ENCODE measurements at places on chromosomes 16 and 17.
A peak's percentile ranks its signal among the peaks of the same experiment; 100 is the strongest.

- DNase-seq, result no peak
These were observed 55.6 kb upstream of the CIBAR2 start for GRCh38 chr16:85167589-85168537.

DNA sequence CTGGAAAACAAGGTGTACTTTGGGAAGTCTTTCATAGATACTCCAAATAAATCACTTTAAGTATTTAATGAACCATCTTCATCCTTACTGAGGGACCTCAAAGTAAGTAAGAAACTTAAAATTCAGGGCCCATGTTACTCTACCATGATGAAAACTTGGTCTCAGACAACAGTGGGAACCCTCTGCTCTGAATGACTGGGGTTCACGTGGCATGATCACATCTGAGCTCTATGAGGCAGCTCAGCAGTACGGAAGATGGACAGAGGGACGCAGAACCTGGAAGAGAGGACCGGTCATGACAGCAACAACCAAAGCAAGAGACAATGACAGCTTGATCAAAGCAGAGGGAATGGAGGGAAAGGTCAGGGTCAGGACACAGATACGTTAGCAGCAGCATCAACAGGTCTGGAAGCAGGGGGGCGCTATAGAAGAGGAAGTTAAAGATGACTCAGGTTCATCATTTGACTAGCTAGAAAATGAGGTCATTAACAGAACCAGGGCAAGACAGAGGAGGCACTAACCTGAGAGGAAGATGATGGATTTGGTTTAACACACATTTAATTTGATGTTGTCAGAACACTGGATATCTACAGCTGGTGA lies 9.5 kb downstream of the XPO6 start:
- no peak for DNase-seq

- no peak for DNase-seq
These were observed 361 bp downstream of the UQCRC2 start for GRCh38 chr16:21953541-21953902.

DNA sequence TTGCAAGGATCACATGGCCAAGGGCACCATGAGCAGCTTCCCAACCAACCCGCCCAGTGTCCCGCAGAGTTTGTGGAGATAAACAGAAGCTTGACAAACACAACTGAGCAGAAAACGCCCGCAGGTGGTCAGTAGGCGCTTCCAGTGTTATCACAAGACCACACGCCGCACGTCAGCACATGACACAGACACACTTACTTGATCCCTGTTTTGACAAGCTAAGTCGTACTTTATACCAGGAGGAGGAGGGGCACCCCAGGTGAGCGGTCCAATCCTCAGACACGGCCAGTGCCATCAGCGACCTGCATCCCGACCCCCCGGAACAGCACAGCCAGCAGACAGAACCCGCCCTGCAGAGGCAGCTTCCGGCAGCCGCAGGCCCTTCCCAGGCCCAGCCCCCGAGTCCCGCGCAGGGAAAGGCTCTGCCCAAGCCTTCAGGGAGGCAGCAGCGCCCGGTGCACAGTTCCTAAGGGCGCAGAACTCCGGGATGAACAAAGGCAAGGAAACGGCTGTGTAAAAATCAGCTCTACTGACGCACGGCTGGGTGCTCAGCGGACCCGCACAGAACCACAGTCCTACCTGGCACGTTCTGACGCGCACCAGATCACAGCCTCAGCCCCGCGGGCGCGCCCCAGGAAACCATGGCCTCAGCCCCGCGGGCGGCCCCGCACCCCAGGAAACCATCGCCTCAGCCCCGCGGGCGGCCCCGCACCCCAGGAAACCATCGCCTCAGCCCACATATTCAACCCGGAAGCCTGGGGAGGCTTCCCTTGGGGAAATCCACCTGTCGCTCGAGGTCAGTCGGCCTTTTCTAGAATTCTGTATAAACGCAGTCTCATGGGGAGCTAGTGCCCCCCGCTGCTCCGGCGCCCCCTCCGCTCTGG lies 27.8 kb downstream of the AXIN1 start:
- no peak for DNase-seq

DNA sequence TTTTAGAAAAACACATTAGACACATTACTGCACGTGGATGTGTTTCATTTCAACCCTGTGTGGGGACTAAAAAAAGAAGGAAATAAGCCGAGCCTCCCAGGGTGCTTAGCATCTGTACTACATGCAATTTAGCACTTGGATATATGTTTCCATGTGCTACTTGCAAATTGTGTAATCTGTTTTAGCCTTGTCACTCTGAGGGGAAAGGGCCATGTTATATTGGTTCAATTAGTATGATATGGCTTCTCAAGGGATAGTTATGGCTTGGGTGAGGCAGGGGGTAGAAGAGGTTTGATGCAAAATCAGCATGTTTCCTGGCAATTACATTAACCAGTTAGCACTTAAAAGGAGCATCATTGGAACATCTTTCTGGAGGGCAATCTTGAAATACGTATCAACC lies 353.5 kb upstream of the GOT2 start:
- no peak for DNase-seq

GRCh38 chr17:81488276-81488860 lies 24.2 kb downstream of the ACTG1 start:
- no peak for DNase-seq

DNA sequence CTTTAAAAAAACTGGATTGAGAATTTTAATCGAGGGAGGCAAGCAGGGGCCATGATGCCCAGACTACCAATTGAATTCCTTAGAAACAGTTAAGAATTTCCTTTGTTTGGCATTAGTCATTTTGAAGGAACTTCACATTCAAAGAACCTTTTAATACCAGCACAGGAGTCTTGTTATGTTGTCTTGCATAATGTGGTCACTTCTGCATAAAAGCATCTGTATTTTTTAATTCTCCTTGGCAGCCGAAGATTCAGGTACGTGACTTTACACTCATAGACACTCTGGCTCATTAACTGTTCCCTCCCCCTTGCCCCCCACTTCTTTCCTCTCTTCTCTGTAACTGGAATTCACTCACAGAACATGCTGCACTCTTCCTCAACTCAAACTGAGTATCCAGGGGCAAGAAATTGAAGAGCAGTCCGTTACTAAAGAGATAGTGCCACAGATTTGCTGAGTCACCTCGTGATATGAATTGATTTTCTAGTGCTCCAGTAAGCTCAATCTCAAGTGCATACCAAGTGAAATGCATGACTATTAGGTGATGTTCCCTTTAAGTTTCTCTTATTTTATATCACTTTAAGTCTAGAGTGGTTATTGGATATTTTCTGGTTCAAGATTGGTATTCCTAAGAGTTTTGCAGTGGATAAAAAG lies 572.2 kb upstream of the SOX9 start:
- no peak for DNase-seq

DNA sequence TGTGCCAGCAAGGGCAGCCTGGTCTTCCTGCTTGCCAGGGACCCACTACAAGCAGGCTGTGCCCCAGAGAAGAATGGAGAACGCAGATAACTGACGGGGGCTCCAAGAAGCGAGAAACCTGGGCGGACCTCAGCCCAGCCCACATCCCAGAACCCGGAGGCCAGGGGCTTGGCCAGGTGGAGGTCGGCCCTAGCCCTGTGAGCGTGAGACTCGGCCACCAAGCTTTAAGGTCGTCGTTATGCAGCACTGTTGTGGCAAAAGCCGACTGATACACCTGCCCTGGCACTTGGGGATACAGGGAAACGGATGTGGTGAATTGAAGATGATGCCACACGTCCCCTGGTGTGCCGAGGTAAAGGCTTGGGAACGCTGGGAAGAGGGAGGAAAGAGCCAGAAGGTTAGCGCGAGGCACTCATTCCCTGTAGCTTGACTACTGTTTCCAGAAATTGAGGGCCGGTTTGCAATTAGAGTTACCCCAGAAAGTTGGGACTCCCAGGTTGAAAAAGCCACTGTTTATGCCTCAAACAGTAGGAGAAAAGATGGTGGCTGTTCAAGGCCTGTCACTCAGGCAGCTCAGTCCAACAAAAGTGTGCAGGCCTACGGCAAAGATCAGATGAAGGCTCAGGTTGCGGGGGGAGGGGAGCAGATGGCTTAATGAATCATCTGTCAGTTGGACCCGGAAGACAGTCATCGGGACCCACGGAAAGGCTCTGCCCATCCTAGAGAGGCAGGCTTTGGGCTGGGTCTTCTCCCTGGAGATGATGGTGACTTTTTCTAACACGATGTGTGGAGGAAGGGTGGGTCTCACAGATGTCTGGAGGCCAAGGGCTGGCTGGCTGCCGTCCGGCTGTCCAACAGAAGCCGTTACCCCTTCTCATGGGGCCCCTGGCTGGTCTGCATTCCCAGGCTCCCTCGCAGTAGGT lies 45.6 kb upstream of the BAHCC1 start:
- peak; percentile 70 for DNase-seq

DNA sequence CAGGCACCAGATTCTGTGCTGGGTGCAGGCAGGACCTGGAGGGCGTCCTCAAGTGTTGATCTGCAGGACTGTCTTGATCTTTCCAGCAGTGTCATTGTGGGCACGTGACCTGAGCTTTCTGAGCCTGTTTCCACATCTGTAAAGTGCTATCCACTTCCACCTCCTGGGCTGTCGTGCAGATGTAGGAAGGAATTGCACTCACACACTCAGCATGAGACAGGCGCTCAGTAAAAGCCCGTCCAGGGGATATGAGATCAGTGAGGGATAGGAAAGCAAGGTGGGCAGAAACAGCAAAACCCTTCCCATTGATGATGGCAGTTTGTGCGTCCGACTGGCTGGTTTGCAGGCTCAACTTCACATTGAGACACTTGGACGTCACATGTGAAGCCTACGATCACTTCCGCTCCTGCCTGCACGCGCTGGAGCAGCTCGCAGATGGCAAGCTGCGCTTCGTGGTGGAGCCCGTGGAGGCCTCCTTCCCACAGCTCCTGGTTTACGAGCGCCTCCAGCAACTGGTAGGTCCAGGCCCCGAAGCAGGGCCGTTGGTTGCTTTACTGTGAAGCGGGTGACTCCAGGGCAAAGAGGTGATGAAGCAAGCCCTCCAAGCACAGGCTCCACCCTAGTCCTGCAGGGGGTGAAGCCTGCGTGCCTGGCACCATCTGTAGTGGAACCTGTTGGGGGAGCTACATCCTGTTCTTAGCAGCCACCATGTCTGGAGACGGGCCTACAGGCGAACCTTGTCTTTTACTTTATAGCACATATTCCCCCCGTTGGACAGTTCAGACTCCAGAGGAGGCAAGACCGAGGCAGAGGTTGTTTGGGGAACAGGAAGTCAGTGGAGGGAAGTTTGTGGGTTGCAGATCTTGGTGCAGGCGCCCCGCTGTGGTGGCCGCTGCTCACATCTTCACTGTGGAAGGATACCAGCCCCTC lies 23.0 kb downstream of the METTL22 start:
- no peak for DNase-seq

- peak; percentile 73 for DNase-seq
These were observed 4.7 kb upstream of the MMP15 start for GRCh38 chr16:58020628-58021521.

DNA sequence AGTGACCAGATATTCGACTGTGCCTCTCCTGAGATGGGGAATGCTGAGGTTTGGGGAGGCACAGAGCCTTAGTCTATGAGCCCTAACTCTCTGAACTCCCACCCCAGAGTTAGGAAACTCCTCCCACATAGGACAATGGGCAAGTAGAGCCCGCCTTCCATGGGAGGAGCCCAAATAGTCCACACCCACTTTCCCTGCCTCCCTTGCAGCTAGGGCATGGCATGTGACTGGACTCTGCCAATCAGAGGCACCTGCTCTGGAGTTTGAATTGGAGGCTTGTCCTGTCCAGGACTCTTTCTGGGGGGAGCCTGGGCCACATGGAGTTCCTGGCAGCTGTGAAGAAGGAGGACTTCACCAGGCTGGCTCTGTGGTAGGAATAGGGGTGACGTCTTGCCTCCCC lies 48.4 kb downstream of the SOCS1 start:
- no peak for DNase-seq
